NCI-H1930 (cell line): ENCODE measurements at places on chromosomes 16 and 17.

GRCh38 chr17:79374807-79375206 is 236.0 kb downstream of the RBFOX3 start:
- DNase-seq: no peak

GRCh38 chr16:83402967-83403366 is 404.8 kb upstream of the HSBP1 start:
- DNase-seq: no peak

DNA sequence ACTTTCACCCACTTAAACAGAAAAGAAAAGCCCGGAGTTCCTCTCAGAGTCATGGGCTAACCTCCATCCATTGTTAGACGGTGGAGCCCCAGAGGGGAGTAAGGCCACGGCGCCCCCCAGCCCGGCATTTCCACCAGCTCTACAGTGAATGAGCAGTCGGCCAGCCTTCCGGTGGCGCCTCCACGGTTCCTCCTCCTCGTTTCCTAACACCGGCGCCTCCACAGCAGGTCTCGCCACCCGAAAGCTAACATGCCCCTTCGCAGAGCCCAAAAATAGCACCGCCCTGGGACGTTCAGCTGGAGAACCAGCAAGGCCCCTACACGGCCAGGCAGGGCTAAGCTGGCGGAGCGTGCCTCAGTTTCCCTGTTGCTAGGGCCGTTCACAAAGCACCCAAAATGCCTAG is 858 bp downstream of the MMD start:
- DNase-seq: no peak

DNA sequence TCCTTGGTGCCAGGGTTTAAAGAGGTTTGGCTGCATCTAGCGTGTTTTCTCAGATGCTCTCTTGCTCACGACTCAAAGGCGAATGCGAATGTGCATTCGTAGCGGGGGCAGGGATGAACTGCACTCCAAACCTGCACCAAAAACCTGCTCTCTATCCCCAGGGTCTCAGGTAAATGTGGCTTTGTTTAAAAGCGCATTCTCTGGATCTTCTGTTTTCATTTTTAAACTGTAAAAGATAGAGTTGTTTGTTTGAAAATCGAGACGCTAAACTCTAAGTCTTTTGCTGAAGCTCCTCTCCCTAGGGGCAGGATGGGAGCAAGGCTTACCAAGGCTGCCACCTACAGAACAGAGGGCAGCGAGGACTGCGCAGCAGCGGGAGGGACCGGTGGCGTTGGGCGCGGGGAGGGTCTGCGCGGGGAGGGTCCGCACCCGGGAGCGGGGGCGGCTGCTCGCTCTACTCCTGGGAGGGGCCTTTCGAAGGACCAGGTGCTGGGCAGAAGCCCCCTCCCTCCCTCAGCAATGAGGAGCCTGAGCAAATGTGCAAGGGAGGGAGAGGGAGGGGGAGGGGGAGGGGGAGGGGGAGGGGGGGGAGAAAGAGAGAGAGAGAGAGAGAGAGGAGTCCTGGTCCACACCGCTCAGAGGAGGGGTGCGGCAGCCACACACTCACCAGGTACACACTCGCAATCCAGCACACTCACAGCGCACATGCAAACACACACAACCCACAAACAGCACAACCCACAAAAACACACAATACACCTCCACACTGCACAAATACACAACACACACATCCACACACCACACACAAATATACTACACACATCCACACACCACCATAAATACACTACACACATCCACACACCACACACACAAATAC is 142.8 kb downstream of the GRIN2A start:
- DNase-seq: peak; percentile 17

DNA sequence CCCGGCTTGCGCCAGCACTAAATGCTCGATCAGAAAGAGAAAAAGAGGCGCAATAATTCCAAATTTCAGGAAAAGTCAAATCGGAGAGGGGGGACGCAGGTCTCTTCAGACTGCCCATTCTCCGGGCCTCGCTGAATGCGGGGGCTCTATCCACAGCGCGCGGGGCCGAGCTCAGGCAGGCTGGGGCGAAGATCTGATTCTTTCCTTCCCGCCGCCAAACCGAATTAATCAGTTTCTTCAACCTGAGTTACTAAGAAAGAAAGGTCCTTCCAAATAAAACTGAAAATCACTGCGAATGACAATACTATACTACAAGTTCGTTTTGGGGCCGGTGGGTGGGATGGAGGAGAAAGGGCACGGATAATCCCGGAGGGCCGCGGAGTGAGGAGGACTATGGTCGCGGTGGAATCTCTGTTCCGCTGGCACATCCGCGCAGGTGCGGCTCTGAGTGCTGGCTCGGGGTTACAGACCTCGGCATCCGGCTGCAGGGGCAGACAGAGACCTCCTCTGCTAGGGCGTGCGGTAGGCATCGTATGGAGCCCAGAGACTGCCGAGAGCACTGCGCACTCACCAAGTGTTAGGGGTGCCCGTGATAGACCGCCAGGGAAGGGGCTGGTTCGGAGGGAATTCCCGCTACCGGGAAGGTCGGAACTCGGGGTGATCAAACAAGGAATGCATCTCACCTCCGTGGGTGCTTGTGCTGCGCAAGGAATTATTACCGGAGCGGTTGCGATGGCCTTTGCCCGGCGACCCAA is 4.0 kb upstream of the DLX4 start:
- DNase-seq: no peak

- no peak for DNase-seq
These were observed 837 bp downstream of the LRRC59 start for GRCh38 chr17:50396261-50397110.

DNA sequence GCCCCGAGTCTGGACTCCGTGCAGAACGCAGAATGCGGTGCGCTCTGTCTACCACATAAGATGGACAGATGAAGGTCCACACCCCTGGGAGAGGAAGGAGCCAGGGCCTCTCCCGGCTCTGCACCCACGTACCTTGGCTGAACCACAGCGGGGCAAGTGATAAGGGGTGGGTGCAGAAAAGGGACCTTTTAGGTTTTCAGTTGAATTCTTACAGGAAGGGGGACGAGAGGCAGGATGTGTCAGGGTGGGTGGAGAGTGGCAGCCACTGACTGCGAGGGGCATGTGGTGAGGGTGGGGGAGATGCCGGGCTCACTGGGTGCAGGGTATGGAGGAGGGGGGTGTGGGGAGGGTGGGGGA is 372 bp downstream of the CD300A start:
- no peak for DNase-seq

DNA sequence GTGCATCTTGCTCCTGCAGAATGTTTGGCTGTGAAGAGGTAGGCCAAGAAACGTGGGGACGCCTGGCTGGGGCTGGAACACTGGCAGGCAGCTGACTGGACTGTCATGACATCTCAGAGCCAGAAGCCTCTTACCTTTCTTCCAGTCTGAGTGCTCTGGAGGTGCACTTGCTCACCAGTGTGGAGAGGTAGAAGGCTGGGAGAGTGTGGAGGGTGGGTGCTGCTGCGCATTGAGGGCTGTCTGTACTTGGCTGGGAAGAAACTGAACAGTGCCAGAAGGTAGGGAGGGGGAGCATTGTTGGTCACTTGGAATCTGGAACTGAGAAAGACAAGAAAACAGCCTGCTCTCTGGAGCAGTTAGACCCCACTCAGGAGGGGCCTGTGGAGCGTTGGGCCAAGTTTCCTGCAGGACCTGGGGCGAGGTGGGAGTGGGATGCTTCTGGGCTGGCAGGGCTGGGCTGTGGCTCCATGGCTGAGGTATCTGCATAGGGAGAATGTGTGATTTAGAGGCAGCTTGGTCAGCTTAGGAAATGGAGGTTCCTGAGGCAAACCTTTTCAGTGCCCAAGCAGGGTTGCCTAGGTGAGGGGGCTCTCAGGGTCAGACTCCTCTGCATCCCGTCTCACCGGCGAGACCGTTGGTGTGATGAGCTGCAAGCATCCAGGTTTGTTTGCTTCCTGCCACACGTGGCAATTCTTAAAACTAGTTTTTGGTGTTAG is 55.1 kb downstream of the KSR1 start:
- no peak for DNase-seq

- peak; percentile 61 for DNase-seq
These were observed at the start of gene IGF2BP1 for GRCh38 chr17:48997103-48997826. IGF2BP1 (plus strand) TSS chr17:48997385; CDS start chr17:48997746, 361 bp downstream.

DNA sequence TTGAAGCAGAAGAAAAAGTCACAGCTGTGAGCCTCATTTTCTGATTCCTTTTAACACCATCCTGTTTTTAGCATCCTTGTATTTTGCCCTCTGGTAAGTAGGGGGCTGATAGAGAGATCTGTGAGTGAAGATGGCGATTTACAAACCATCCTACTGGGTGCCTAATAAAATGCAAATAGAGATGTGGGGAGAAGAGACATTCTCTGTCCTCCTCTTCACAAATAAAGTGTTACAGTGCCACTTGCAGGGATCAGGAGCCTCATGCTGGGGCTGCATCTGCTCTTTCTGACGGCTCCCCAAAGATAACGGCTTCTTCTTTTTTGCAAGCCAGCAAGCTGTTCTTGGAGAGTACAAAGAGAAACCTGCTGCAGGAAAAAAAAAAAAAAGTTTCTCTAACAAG is 418.6 kb downstream of the TOX3 start:
- no peak for DNase-seq
